ENCODE measurements at places on chromosomes 2 and 18. TPM values are rescaled to one million over a fixed set of nuclear protein-coding genes. Genes with fewer than 3 reads are reported as not detected.

Gene TTN
- total RNA-seq = under 0.01 TPM

Gene FTCDNL1
- 1.0 TPM for total RNA-seq

Gene HOXD9
- total RNA-seq = not detected

Gene IL36RN
- total RNA-seq = 1.9 TPM

Gene VWC2L
- not detected for total RNA-seq

Data from bronchial epithelial cell (primary cell).